CD4-positive, alpha-beta T cell (primary cell): ENCODE measurements at places on chromosomes 4 and X. TPM values are rescaled to one million over a fixed set of nuclear protein-coding genes. Genes with fewer than 3 reads are reported as not detected.

- DNase-seq = no peak
Measured at GRCh38 chrX:133726211-133726630, 259.2 kb downstream of the GPC3 start.

- no peak for DNase-seq
Measured at GRCh38 chr4:159038536-159038935, 64.3 kb upstream of the RAPGEF2 start.

DNA sequence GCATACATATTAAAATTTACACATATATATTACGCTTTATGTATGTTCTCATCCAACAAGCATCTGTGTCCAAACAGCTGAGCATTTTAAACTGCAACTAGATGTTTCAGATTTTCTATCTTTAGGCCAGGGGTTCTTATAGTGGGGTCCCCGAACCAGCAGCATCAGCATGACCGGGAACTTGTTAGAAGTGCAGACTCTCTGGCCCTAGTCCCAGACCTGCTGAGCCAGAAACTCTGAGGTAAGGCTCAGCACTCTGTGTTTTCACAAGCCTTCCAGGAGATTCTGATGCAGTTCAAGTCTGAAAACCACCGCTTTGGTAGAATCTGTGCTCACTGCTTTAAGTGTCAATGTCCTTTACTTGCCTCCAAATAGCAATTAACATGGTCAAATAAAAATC, 266.2 kb upstream of the CASK start:
- DNase-seq = no peak

DNA sequence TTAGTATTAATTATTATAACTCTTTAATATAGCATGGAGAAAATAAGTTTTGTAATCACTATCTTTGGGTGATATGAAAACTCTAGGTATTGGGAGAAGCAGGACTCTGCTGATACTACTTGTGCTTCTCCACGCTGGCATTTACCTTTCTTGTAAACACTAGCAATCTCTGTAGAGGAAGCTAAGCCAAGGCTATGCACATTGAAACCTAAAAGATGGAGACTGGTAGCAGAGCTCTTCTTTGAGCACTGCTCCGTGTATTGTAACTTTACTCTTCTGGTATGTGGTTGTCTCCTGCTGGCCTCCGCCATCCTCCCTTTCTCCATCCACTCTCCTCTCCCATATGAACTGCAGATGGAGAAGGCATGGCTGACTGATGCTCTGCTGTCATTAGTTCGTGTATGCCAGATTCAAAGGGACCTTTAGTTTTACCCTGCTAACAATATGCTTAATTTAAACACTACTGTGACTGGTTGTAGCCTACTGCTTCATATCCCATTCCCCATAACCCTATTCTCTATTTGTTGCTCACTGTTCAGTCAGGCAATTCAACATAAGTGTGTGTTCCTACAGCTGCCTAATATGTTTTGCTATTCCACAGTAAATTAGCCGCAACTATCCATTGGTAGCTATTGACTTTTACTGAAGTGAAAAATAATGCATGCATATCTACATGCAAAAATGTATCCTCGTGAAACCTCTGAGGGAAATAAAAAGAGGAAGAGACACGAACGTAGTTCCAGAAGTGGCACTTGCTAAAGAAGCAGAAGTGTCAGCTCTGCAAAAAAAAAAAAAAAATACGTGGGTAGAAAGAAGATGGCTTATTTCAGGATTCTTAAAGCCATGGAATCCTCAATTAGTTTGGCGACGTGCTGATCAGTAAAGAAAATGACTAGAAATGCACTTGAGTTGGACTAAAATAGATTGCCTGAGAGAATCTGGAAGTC, 55.6 kb upstream of the CCSER1 start:
- no peak for DNase-seq

GRCh38 chr4:8585186-8585585, 5.0 kb downstream of the GPR78 start:
- DNase-seq = no peak

DNA sequence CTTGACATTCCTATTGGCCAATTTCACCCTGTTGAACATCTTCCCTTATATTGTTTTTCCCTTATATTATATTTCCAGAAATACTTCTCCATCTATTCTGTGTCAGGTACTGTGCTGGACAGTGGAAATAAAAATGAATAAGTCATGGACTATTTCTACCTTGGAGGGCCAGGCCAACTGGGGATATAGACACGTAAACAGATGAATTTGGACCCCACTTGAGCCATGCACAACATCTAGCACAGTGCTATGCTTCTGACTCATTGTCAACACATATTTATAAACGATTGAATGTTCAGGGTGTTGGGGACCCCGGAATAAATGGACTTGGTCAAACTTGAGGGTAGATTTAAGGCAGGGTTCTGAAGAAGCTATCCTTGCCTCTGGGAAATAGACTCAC, 111.1 kb downstream of the ANK2 start:
- no peak for DNase-seq

DNA sequence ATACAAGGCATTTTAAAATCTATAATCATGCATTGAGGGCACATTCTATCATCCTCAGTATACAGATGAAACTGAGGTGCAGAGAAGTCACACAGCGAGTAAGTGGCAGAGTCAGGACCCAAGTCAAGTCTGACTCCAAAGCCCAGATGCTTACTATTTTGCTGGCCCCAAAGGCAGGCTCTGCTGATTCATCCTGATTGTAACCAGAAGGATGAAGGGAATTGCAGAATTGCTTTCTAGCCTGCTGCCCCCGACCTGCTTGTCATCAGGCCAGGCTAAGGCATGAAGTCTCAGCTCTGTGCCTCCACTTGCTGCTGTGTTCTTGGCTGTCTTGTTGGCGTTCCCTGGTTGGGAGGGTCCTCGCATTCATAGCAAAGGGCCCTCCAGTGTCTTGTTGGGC, 62.7 kb downstream of the SLC9A6 start:
- DNase-seq = no peak

GRCh38 chr4:155795991-155796390, 37.2 kb downstream of the GUCY1B1 start:
- DNase-seq = no peak

- no peak for DNase-seq
Measured at GRCh38 chr4:27270435-27270834, 409.8 kb downstream of the STIM2 start.

DNA sequence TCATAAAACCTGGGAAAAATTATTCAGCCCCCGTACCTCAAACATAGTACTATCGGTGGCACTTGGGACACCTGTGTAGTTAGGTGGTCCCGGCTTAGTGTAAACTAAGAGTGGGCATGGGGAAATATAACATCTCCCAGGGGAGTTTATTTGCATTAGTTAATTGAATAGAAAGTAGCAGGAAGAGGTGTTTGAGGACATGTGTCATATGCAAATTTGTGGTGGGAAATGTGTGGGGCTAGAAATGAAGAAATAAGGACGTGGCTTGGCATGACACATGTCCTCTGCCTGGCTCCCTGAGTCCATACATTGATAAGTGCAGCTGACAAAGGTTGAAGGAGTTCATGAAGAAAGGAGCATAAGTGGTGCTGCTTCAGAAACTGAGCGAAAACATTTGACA, 483.6 kb downstream of the SH2D1A start:
- no peak for DNase-seq

DNA sequence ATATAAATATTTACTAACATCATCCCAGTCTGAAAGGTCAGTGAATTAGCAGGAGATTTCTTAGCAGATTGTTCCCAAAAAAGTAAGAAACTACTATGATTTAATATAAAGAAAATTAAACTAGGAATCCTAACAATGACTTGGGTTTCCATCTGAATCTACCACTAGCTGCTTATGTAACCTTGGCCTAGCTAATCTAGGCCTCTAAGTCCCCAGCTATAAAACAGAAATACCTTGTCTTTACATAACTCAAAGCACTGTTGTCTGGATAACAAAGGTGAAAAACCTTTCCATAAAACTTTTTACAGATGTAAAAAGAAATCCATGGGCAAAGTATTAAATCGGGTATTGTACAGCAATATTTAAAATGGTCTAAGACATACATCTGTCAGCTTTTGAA, 3.0 kb downstream of the FBXL5 start:
- no peak for DNase-seq

DNA sequence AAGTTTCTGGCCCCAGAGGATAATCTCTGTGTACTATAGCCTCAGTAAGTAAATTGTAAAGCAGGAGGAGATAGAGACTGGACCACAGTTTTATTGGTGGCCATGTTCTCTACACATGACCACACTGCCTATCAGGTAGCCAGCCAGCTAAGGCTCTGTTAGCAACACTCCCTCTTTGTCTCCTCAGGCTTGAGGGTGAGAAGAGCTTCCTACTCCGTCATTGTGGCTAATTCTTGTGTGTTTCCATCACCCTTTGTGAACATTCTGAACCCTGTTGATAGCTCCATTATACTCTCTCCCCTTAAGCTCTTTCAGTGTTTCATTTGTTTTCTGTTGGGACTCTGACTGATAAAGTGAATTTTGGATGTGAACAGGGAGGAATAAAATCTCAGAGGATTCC, 233.4 kb downstream of the CFAP299 start:
- DNase-seq = no peak

GRCh38 chr4:156643826-156644225, 327.8 kb downstream of the PDGFC start:
- no peak for DNase-seq

DNA sequence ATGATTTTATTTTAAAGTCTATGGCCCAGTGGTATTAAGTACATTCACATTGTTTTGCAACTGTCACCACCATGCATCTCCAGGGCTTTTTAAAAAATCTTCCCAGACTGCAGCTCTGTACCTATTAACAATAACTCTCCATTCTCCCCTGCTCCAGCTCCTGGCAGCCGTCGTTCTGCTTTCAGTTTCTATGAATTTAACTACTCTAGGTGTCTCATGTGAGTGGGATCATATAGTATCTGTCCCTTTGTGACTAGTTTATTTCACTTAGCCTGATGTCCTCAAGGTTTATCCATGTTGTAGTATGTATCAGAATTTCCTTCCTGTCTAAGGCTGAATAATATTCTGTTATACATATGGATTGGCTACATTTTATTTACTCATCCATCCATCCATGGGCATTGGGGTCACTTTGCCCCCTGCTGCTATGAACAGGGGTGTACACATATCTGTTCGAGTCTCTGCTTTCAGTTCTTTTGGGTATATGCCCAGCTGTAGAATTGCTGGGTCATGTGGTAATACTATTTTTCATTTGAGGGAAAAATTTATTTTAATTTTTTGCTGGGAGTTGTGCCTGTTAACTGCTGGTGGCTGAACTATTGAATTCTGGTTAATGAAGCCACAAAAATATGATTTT, 131.3 kb downstream of the ARHGAP10 start:
- DNase-seq = no peak

- no peak for DNase-seq
Measured at GRCh38 chrX:13901354-13901753, 84.5 kb upstream of the GPM6B start.

DNA sequence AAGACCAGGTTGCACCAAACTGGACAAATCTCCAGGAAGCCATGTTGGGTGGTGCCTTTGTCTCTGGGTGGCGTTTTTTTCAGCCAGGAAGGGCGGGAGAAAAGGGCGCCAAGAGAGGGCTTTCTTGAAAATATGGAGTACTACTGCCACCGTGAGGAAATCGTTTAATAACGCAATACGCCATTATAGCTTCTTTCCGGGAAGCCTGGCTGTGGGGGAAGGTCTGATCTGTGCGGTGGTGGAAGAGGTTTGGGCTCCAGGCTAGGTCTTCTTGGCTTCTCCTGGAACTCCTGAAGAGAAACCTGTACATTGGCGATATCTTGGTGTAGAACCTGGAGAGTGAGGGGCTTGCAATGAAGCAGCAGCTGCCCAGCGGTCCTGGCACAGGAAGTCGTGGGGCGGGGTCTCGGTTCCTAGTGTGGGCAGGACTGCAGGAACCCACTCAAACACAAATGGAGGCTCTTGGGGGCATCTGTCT, 202.7 kb downstream of the OR13H1 start:
- DNase-seq = no peak

DNA sequence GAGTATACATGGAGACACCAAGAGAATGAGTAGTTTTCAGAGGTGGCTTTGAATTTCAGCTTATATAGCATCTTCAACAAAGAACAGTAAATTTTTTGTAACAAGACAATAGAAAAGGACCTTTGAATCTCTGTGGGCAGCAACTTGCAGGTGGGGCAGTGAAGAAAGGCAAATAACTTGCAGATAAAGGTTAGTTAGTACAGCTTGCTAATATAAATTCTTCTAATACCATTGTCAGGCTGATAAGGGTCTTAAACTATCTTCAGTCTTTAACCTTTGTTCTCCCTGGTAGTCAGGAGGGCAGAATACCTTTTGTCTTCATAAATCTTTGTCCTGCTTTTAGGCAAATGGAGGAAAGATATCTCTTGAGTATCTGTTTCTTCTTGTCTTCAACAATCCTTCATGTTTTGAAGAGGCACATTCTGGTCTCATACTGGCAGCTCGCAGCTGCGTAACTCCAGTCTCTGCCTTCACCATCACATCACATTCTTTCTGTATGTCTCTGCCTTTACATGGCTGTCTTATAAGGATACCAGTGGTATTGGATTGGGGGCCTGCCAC, 16.0 kb downstream of the ANXA3 start:
- DNase-seq = no peak

- DNase-seq = no peak
Measured at GRCh38 chr4:53321151-53321983, 44.5 kb downstream of the SCFD2 start.

DNA sequence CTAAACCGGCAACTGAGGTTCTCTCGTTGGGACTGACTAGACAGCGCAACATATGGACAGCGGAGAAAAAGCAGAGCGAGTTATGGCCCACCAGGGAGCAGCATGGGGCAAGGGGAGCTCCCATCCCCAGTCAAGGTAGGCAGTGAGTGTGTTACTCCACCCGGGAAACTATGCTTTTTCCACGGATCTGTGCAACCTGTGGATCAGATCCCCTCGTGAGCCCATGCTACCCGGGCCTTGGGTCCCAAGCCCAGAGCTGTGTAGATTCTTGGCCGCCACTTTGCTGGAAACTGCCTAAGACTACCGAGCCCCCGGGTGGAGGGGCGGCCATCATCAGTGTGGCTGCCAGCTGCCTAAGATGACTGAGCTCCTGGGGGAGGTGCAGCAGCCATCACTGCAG, 140.9 kb downstream of the PAPSS1 start:
- no peak for DNase-seq

DNA sequence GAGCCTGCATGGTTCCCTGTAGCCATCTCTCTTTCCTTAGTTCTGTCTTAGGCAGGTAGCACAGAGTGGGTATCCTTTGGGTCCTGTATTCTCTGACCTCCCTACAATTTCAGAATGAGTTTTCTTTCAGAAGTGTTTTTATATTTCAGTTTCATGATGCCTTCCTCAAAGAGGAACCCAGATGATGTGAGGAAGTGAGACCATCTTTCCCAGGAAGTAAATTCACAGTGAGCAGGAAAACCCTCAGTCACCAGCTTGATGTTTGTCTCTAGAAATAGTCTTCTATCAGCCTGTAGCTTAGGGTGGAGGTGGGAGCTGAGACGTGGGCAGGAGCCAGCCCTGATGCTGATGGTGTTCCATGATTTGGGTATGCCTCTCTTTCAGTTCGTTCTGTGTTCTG, 16.9 kb downstream of the PLAC1 start:
- DNase-seq = no peak

GRCh38 chrX:50719614-50720013, 94.4 kb downstream of the SHROOM4 start:
- DNase-seq = no peak

- no peak for DNase-seq
Measured at GRCh38 chrX:151634937-151635336, 60.3 kb upstream of the PRRG3 start.

The CT45A3 gene
- total RNA-seq = not detected

The RXFP1 gene
- not detected for total RNA-seq

The SSX1 gene
- total RNA-seq = not detected

The CPLX1 gene
- 1.5 TPM for total RNA-seq

The TMPRSS11D gene
- not detected for total RNA-seq

The SULT1E1 gene
- total RNA-seq = not detected

The NKX6-1 gene
- total RNA-seq = not detected

The TMPRSS11A gene
- total RNA-seq = not detected

The ZNF630 gene
- total RNA-seq = 1.2 TPM
